Neural crest cell (in vitro differentiated cells): ENCODE measurements at places on chromosomes 7 and 10. TPM values are rescaled to one million over a fixed set of nuclear protein-coding genes. Genes with fewer than 3 reads are reported as not detected.

DNA sequence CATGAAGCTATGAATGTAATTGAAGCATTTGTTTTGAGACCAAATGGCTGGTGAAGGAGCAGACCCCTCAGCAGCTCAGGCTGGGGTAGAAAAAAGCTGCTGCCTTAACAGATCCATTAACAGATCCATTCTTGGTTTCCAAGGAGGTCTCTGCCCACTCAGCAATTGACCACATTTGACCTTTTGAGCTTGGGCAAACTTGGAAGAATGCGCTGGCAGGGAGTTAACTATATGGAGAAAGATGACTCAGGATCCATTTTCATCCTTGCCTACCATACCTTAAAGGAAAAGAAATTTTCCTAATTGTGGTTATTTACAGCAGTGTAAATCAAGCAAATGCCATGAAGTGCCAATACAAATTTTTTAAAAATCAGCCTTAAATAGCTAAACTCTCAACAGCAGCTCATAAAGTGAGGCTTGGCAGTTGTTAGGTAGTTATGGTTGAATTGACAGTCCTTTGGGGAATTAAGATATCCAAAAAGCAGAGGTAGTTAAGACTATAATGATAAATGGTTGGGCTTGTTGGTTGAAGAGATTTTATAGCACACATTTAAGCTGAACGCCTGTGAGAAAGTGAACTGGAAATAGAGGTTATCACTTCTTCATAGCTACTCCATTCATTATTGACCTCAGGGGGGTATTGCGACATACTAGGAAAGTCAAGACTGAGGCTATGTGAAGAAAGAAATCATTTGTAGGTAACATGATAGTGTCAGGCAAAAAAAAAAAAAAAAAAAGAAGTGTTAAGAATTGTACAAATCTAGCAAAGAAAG, 83.9 kb downstream of the MKX start:
- DNase-seq = no peak

DNA sequence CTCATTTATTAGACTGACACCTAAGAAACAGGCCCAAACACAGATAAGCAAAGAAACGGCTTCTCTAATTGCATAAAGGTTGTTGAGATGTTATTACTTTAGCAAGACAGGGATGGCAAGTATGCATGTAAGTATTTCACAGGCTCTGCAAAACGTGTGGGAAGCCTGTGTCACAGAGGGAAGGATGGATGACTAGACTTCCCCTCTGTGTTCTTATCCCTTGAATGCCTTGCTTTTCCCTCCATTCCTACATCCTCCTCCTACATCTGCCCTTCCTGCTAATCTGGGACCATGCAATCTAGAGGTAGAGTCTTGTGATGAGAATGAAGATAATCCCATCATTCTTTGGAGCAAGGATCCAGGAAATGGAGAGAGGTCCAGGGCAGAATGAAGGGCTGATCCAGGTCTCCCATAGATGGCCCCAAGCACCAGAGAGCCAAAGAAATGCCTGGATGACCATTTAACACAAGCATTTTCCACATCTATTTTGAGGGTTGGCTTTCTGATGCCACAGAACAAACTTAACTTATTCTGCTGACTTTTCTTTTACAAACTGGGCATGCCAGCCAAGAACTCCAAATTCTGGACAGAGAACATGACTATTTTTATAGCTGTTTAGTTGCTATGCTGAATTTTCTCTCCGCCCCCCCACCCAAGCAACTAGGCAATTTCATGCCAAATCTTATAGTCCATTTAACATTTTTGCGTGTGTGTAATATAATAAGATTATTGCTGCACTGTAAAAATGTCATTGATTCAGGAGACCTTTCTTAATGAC, 48.1 kb downstream of the NRP1 start:
- no peak for DNase-seq

Gene CRPPA
- 4.0 and 4.8 TPM in 2 replicates for total RNA-seq

Gene OR2A7
- 0.33 and 0.41 TPM in 2 replicates for total RNA-seq

DNA sequence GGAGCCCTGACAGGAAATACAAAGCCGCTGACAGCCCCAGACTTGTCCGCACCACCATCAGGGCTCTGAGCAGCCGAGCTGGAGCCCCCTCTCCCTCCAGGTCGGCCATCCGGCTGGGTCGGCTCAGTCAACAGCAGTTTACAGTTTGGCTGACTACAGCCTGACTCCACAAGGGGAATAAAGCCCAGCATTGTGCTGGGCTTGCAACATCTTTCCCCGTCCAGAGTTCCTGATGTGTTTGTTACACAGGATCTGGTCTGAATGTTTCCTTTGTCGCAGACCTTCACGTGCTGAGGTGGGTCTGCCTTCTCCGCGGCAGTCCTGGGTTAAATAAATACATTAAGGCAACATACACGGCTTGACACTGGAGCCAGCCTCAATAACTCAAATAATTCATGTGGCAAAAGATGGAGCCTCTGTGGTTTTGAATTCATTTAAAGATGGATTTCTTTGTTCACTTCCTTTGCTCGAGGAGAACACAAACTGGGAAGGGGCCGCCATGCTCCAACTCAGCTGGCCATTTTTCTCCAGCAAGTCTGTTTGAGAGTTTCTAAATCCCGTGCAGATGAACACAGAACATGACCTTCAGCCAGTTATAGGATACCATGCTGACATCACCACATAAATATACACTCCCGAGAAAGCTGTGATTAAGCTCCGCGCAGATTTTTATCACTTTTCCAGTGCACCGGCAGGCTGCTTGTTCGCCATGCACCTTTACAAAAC, 192.1 kb downstream of the WDR11 start:
- DNase-seq = peak; percentile 14

DNA sequence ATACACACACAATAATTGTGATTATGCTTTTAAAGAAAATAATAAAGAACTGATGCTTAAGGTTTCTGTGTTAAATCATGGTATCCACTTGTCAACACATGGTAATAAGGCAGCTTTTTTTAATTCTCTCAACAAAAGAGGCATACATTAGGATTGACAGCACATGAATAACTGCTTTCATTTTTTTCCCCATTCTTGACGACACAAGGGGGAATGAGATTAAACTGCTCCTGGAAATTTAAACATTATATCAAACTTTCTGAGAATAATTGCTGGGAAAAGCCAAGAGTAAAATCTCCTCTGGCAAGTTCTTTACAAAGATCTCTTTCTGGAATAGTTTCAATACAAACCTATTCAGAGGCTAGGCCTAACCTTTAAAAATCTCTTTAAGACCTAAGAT, 99.0 kb upstream of the GPR22 start:
- DNase-seq = no peak

DNA sequence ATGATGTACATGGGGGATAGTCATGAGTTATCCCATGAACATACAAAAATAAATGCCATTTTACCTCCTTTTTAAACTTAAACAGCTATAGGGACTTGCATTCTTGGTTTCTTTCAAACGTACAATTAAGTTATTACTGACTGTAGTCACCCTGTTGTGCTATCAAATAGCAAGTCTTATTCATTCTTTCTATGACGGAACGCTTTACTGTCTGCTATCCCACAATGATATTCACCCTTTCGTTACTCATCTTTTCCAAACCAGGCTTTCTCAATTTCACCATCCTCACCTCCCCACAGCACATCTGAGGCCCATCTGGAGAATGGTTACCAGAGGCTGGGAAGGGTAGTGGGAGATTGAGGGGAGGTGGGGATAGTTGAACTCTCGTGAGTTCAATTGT, 218.8 kb downstream of the PHF14 start:
- DNase-seq = no peak

Gene PAX4
- total RNA-seq = not detected in 2 replicates

DNA sequence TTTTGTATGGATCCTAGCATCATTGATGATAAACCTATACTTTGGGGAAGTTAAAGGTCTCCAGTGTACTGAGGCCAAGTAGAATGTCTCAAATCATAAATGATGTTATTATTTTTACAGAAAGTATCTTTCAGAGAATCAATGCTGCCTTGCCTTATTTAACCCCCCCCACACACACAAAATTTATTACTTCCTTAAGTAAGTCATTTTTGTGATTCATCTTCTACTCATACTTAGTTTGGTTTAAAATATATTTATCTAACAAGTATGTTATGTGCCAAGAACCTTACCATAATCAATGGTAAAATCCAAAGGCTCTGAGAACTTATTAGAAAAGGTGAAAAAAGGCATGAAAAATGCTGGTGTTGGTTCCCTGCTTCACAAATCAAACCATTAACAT, 18.8 kb upstream of the CLDN12 start:
- no peak for DNase-seq

DNA sequence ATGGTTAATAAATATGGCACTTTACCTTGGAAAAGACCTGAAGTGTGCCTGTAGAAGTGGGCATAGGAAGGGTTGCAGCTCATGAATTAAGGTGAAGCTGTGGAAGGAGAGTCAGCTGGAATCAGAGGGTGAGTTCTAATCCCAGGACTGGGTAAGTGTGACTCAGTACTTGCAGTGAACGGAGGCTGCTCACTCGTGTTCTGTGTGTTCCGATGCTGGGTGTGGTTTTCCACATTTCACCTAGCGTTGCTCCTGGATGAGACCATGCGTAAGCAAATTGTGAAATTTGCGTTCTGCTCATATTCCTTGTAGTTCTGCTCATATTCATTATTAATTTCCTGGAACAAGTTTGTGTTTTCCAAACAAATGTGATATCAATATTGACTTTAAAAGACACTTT, 22.4 kb upstream of the TMEM236 start:
- no peak for DNase-seq

GRCh38 chr10:85781404-85781803, 585.2 kb downstream of the GRID1 start:
- DNase-seq = no peak

DNA sequence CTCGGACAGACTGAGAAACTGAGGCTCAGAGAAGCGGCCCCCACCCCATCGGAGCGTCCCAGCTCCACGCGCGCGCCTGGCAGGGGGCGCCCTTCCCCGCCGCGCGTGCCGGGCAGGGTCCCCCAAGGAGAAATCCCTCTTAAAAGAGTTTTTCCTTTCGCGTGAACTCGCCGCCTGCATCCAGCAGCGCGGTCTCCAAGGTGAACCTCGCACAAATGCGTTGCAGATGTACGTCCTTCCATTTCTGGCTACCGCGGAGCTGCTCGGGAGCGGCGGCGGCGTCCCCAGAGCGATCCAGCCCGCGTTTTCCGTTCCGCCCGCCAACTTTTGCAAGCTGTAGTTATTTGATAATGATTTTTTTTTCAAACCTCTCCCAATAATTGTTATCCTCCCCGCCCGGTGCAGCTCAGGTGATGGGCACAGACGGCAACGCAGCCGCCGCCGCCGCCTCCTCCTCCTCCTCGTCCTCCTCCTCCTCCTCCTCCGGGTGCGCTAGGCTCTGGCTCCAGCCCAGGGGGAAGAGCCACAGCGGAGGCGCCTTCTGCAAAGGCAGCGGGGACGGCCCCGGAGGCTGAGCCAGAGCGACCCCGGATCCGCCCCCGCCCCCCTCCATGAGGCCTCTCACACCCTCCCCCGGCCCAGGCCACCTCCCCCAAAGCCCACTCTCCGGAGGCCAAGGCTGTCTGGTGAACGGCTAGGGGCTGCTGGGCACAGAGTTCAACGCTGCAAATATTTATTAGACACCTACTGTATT, 74.0 kb upstream of the CUX1 start:
- DNase-seq = peak; percentile 56

GRCh38 chr10:118444069-118444468, 101.9 kb upstream of the FAM204A start:
- DNase-seq = no peak

Gene DPYSL4
- total RNA-seq = 145 and 155 TPM in 2 replicates

Gene MMRN2
- 0.27 and 0.40 TPM in 2 replicates for total RNA-seq

DNA sequence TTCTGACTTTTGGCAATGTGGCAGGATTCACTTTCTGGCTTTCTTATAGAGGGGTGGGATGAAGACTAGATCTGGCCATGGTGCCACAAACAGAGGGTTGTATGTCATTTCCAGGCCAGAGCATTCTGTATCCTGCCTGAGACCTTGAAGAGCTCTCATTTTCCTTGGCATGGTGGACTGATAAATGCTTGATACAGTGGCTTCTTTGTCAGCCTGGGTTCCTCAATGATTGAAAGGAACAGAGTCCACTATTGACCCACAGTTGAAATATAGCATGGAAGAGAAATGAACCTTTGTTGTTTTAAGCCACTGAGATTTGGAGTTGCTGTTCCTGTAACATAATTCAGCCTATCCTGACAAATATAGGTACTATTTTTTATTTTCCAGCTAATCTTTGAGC, 462.7 kb downstream of the SUGCT start:
- no peak for DNase-seq

DNA sequence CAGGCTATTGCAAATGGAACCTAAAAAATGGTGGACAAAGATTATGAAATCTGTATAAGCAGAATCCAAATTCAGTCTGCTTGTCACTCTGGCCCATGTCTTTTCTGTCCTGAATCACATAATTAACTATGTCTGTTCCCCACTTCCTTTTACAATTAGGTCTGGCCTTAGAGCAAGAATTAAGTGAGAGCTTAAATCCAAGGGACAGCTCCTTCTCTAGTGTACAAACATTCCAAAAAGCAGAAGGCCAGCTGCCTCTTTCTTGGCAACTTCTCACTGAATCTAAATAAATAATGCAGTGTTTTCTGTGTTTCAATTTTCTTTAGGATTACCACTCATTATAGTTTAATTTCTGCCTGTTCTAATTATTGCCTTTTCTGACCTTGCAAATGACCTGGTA, 39.3 kb upstream of the NEBL start:
- no peak for DNase-seq

- DNase-seq = no peak
Observed at GRCh38 chr10:88270871-88271713, 312.0 kb downstream of the RNLS start.

- DNase-seq = peak; percentile 45
Observed at GRCh38 chr7:95608359-95609173, 12.2 kb upstream of the PDK4 start.
